ENCODE measurements at places on chromosomes 12 and 14.

DNA sequence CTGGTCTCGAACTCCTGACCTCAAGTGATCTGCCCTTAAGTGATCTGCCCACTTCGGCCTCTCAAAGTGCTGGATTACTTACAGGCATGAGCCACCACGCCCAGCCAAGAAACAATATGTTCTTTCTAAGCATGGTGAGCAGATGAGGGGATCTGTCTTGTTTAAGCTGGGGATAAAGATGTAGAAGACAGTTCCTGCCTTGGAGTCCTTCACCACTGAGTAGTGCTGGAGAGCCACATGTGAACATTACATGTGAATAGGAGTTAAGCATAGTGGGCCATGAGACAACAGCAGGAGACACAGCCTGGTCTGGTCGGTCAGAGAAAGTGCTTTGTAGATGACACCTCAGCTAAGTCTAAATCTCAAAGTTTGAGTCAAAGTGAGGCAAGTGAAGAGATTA is 26.0 kb downstream of the TMBIM6 start:
- DNase-seq, result no peak

DNA sequence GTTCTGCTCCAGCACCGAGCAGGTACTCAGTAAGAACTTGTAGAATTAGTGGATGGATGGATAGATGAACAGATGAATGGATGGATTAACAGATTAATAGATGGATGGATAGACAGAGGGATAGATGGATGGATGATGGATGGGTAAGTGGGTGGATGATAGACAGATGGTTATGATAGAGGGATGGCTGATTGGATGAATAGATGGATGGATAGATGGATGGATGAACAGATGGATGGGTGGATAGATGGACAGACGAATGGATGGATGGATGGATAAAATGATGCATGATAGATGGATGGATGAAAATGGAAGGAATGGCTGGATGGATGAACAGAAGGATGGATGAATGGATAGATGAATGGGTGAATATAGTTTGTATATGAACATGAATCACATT is 8.0 kb upstream of the MAP1LC3B2 start:
- no peak for DNase-seq

- DNase-seq, result no peak
These were observed 6.9 kb downstream of the FAM186B start for GRCh38 chr12:49598527-49598926.

- DNase-seq, result no peak
These were observed 7.7 kb downstream of the WSB2 start for GRCh38 chr12:118053071-118053985.

DNA sequence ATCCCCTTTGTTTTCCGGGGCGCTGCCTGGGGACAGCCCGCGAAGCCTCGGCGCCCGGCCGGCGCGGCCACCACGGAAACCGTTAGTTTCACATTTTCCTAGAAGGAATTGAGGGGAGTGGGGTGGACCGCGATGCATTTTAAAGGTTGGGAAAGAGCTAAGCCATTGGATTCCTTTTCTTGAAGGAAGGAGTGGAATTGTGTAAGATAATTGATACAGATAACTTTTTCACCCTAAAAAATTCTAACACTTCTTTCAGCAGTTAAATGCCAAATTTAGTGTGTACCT is 137.1 kb downstream of the MON2 start:
- DNase-seq, result no peak

DNA sequence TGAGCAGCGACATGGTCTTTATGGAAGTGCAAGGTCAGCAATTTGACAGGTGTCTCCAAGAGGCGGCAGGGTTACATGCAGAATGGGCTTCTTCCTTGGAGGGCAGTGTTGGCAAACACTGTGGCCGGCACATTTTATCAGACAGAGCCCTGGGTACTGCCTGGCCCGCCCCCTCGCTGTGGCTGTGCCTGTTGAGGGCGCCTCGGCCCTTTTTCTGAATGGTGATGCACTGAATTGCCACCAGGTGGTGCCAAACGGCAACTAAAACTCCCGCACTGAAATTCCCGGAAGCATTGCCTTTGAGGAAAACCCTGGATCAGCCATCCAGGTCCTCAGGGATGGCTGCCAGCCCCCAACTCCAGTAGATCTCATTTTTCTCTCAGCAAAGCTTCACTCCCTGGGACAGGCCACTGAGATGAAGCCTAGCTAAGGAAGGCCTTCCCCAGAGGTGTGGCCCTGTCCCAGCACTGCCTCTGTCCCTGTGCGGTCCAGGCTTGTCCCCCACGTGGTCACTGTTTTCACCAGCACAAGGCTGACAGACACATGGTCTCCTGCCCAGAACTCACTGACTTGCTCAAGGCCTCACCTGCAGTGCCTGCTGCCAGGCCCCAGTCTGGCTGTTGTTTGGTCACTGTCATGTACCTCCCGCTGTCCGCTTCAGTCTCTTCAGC is 73.6 kb downstream of the TESC start:
- peak; percentile 60 for DNase-seq

- no peak for DNase-seq
These were observed 49.6 kb downstream of the TC2N start for GRCh38 chr14:91817566-91818325.

- no peak for DNase-seq
These were observed 1.1 kb downstream of the PAPLN start for GRCh38 chr14:73238424-73238852.

GRCh38 chr14:24895243-24895583 is 154.7 kb downstream of the STXBP6 start:
- no peak for DNase-seq

DNA sequence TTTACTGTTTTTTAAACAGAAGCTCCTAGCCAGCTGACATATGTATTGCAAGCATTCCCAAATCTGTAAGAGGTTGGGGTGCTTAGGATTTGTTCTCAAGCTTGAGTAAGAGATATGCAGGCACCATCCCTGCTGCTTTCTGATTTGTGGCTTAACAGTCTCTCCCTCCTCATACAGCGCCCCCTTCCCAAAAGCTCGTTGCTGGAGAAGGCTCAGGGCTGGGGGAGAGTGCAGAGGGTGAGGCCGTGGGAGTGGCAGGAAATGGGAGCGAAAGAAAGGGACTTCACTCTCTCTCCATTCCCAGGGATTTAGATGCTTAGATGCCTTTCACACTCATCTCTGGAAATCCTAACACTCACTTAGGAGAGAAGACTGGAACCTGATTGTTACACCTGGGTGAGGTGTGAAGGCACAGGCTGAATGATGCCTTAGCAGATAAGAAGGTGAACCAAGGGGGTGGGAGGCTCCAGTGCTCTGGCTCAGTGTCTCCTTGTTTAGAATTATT is 172.0 kb downstream of the C12orf75 start:
- no peak for DNase-seq

- DNase-seq, result no peak
These were observed 102.9 kb upstream of the RFLNA start for GRCh38 chr12:124191966-124192365.

DNA sequence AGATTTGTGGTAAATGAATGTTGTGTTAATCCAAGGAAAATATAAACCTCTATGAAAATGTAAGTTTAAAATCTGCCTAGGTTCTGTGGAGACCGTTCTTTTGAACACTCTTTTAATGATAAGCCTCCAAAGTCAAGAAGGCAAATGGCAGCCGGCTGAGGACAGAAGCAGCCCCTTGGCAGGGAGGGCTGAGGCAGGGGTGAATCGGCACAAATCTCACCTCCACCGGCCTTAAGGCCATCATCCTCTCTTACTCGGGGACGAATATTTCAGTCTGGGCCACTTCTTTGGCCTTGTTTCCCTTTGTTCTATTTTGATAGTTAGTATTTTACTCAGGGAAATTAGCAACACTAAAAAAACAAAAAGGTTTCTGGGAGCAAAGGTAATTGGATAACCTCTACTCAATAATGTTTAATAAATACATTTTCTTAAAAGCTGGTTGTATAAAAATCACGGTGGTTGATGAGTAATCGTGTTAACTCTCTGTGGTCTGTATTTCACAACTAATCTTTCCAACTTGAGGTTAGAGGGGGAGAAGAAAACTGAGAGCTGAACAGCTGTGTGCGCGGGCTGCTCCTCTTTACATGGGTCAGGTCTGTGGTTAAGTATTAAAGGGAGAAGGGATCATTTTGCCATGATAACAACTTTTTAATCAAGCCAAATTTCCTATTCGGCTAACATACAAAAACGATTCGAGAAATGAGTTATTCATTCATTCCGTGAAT is 18.6 kb downstream of the LGMN start:
- DNase-seq, result no peak

GRCh38 chr14:84937449-84937848 is 592.5 kb upstream of the FLRT2 start:
- no peak for DNase-seq

- peak; percentile 87 for DNase-seq
These were observed 2.6 kb upstream of the BCL11B start for GRCh38 chr14:99274346-99275221.

DNA sequence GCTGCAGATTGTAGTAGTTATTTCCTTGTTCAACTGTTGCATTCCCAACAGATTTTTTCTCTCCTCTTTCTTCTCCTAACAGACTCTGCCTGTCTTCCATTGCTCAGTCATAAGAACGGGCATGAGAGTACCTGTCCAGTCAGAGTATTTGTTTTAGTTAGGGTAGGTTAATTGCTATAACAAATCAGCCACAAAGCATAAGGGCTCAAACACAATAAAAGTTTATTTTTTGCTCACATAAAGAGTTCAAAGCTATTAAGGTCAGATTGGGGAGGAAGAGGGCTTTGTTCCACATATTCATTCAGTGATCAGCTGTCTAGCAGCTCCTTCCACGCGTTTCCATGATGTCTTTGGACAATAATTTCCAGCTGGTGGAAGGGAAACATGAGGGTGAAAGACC is 92.8 kb upstream of the PLXNC1 start:
- DNase-seq, result no peak

GRCh38 chr12:112842441-112842840 is 50.9 kb downstream of the RPH3A start:
- no peak for DNase-seq

- DNase-seq, result no peak
These were observed 185.1 kb upstream of the VASH1 start for GRCh38 chr14:76576047-76576741.

GRCh38 chr14:45361727-45362126 is 108.7 kb upstream of the MIS18BP1 start:
- DNase-seq, result no peak

GRCh38 chr12:108773798-108774788 is 42.8 kb upstream of the CORO1C start:
- peak; percentile 45 for DNase-seq

DNA sequence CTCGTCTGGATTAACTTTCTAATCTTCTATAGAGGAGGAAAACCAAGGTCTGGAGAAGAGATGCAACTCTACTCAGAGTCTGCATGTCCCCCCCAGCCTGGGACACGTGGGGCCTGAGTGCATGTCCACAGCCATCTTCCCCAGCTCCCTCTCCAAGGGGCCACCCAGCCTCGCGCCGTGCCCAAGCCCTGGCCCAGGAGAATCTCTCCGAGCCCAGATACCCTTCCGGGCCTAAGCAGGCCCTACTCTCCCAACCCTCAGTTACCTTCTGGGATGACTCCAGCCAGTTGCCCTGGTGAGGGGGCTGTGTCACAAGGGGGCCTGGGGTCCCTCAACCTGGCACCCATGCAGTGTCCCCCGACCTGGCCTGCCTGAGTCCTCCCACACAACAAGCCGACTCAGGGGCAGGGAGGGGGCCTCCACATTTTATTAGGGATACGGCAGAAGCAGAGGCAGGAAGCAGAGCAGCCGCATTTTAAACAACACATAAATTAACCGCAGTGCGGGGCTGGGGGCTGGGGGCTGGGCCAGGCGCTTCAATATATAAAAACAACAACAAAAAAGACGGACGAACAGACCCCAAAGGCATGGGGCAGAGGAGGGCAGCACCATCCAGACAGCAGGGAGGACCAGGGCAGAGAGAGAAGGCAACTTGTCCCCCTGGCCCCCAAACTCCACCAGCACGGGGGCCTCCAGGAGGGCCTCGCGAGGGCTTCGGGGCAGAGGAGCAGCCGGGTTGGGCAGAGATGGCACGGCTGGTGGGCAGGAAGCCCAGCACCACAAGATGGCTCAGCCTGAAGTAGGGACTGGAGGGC is 37.3 kb downstream of the NCKAP5L start:
- DNase-seq, result no peak

DNA sequence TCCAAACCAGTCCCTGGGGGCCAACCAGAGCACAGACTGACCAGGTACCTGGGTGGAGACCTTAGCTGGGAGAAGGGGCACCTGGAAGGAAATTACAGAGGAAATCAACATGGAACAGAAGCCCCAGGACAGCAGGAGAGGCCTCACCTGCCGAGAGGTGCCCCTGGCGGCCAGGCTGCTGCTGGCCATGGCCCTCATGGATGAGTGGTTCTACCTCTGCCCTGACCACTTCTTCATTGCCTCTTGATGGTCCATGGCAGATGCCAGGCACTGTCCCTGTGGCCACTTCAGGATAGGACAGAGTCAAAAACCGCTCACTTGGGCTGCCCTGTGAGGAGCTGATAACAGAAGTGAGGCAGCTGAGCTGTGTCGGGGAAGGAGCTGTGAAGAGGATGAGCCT is 73.1 kb upstream of the GNG2 start:
- no peak for DNase-seq

DNA sequence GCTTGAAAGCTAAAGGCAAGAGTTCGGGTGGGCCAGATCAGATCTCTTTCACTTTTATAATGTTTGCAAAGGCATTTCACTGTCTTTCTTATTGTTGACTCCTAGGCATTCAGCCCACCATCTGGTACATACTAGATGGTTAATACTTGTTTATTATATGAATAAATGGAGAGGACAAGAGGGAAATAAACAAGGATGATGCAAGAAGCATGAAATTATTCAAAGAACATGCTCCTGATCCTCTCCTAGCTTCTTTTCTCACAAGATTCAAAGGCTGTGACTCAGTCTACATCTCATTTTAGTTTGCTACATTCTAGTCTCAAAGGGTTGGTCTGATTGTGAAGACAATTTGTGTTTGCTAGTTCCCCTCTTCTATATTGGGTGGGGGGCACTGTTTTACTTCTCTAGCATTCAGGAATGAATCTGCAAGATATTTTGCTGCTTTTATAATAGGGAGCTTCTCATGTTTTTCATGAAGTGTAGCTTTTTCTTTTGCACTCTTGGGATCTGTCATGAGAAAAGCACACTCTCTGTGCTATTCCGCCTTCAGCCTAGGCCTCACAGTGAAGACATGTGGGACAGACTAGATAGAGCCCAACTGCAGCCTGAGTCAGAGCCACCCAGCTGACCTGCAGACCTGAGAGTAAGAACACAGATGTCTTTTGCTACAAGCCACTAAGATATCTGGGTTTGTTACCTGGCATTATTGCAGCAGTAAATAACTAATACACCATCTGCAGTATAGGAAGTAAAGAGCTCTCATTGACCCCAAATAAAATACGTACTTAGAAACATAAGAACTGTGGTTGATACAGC is 65.7 kb downstream of the PTHLH start:
- no peak for DNase-seq

Data from renal cortex interstitium (tissue), 15 donors.